Fibroblast of villous mesenchyme (primary cell): ENCODE measurements at places on chromosomes 4 and X.

DNA sequence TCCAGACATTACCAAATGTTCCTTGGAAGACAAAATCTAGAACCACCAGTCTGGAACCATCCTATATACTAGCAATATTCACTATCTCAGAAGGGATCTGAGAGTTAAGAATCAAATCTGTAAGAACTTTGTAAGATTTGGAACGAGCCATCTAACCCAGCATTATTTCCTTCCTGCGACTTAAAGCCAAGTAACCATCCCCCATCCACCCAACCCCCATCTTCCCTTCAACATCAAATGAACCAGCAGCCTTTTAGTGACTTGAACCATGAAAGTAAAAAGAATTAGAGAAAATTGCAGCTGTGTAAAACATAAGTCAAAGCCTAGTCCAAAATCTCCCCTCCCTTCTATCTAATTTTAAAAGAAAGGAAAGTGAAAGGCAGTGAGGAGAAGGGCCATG lies 15.6 kb downstream of the RBM47 start:
- no peak for DNase-seq

- peak; percentile 30 for DNase-seq
Observed at GRCh38 chrX:72243472-72243871, 4.6 kb upstream of the ERCC6L start.

- DNase-seq, result peak; percentile 20
Observed at GRCh38 chrX:123869488-123869887, 9.6 kb downstream of the XIAP start.

DNA sequence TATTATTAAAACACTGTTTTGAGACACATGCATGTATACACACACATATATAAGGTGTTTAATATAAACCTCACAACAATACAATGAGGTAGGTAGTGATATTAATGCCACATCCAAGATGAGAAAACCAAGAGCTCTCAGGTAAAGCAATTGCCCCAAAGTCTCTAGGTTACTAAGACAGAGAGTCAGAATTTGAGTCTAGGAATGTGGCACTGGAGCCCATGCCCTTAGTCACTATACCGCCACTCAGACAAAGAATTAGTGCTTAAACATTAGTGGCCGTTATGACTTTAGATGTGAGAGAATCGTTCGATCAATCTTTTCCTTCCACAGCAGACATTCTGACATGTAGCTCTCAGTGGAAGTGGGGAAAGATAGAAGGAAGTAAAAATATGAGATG lies 108.2 kb upstream of the ACSL4 start:
- no peak for DNase-seq

DNA sequence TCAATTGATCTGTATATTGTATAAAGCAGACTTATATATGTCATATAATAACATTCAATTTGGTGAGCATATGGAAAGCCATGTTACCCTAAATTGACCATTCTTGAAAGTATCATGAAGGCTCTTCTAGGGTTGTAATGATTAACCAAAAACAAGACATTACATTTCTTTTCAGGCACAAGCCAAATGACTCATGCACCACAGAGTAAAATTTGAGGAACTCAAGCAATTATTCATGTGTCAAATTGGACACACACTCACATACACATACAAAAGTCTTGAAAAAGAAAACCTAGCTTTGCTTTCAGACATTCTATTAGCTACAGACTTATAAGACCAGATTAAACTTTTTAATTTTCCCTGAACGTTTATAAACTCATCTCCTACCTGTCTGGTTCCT lies 146.5 kb upstream of the PCDH18 start:
- no peak for DNase-seq

DNA sequence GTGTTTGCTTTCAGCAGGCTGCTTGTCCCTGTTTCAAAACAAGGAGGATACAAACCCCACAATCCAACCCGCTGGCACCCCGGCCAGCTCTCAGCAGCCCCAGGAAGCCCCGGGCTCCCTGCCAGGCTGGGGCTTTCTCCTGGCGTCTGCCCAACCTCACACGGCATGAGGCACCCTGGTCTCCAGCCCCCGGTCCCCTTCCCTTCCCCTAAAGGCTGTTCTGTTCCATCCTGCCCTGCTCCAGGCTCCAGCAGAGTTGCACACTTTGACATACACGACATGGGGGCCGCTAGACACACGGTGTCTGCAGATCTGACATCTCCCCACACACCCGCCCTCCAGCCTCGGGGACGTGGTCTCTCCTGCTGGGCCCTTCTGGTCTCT lies 107.7 kb upstream of the ADRA2C start:
- DNase-seq, result no peak

DNA sequence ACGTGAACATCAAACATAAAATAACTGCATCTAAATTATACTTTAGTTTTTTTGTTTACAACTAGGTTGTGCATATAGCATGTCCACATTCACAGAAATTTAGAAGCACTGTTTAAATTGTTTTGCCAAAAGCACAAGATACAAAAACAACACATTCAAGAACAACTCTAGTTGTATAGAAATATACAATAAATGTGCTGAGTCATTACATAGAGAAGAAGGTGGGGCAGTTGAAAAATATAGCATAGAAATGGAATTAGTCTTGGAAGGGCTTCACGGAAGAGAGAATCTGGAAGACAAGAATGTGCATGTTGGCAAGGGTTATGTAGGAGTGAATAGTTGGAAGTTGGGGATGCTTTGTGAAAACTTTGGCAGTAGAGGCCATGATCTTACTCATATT lies 239.0 kb upstream of the GLRA2 start:
- no peak for DNase-seq

GRCh38 chr4:83036991-83037665 lies 2.1 kb downstream of the COPS4 start:
- no peak for DNase-seq

DNA sequence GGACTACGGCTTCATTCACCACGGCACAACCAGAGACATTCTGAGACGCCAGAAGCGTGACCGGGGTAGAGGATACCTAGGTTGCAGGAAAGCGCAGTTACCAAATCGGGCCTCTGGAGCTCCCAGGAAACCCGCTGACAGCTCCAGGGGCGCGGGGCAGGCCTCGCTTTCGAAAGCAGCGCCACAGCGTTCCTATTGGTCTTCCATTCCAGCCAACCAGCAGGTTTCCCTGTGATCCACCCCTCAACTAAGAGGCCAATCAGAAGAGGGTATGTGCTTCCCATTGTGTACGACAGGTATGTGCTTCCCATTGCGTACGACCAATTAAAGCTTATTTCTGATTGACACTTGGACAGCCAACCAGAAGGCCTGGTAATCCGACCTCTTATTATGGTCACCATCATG lies 14.9 kb downstream of the SNX12 start:
- no peak for DNase-seq

- no peak for DNase-seq
Observed at GRCh38 chr4:184171011-184171410, 46.7 kb downstream of the ENPP6 start.

GRCh38 chrX:130224810-130225209 lies 43.9 kb downstream of the ZNF280C start:
- DNase-seq, result peak; percentile 67

DNA sequence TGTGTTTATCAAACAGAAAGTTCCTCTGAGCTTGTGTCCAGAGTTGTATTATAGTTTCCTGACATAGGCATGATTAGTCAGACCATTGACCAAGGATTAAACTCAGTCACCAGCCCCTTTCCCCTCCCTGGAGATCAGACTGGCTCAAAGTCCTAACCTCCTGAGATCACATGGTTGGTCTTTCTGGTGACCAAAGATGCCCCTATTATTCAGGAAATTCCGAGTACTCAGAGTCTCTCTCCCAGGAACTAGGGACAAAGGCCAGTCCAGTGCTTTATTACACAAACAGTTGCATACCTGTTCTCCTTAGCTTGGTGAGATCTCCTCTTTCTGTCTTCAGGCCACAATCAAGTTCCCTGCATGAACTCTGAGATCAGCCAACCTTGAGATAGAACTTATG lies 14.5 kb upstream of the ENPP6 start:
- DNase-seq, result no peak

DNA sequence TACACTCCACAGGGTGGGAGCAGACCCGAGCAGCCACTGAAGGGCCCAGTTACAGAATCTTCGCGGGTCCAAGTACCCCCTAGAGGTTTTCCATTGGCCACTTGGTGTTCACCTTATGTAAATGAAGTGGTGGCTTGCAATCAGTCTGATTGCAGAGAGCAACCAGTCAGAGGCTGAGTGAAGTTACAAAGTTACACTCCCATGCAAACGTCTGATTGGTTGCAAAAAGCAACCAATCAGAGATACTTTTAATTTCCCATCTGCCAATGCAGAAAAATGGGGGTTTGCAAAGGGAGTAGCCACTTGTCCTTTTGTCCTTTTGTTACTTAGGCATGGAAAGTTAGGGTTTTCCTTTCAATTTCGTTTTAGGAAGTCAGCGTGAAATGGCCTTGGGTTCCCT lies 27.0 kb upstream of the NKAP start:
- no peak for DNase-seq

DNA sequence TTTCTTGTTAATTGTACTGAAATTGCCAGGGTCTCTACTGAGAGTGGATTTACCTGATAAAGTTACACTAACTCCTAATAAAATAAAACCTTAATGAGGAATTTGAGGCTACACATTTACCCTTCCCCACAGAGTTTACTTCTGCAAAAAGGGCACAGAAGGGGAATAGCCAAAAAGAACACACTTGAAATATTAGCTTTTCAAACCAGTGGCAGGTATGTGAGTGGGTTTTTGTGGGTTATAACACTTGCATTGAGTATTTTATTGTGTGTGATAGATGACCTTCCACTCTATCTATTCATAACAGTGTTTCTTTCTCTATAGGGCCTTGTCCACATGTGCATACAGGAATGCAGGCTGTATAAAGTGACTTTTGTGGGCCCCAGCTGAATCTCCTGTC lies 5.0 kb upstream of the GPR174 start:
- no peak for DNase-seq

- DNase-seq, result peak; percentile 30
Observed at GRCh38 chrX:37958525-37959211, 47.7 kb upstream of the SYTL5 start.

- no peak for DNase-seq
Observed at GRCh38 chr4:181488926-181489325, 754.3 kb upstream of the TENM3 start.

DNA sequence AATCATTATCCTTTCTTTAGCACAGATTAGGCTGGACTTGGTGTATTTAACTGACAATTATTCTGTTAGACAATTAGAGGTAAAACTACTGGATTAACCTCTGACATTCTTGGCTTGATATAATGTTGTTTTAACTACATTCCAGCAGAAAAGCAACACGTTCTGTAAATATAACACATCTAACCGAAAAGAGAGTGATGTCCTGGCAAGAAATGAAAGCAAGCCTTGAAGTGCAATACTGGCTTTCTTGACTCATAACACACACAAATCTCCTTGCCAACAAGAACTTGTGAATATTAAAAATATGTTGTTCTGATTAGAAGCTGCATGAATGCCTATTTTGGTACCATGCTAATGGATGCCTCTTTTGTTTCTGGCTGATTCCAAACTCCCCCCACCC lies 76.4 kb downstream of the EFHC2 start:
- DNase-seq, result no peak

DNA sequence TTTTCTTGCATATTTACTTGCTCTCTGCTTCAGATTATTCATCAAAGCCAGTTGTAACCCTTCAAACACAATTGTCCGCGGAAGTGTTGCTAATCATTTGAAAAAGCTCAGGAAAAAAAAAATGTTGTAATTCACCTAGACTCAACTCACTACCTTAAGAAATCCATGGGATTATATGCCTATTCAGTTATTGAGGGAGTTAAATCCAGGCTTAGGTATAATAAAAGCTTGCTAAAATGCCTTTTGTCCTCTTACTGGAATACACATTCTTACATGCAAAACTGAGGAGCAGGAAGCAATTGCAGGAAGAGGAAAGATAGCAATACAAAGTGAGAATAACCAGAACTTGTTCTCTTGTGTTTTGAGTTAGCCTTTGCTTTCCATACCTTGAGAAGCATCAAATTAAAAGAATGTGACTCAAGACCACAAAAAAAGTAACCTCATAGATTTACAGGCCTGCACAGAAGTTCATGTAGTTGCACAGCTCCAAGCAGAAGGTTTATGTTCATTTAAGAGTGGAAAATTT lies 91.4 kb upstream of the FAM241A start:
- peak; percentile 26 for DNase-seq
